ENCODE measurements at places on chromosomes 11 and 22.
A peak's percentile ranks its signal among the peaks of the same experiment; 100 is the strongest.

GRCh38 chr11:75903276-75903675 is 88.3 kb downstream of the UVRAG start:
- DNase-seq = no peak

DNA sequence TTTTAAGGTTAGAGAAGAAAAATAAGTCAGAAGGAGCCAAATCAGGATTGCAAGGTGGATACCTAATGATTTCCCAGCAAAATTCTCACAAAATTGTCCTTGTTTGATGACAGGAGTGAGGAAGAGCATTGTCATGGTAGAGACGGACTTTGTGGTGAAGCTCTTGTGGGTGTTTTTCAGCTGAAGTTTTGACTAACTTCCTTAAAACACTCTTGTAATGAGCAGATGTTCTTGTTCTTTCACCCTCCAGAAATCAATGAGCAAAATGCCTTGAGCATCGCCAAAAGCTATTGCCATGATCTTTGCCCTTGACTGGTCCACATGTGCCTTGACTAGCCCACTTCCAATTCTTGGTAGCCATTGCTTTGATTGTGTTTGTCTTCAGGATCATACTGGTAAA is 20.0 kb downstream of the CALCB start:
- DNase-seq = no peak

DNA sequence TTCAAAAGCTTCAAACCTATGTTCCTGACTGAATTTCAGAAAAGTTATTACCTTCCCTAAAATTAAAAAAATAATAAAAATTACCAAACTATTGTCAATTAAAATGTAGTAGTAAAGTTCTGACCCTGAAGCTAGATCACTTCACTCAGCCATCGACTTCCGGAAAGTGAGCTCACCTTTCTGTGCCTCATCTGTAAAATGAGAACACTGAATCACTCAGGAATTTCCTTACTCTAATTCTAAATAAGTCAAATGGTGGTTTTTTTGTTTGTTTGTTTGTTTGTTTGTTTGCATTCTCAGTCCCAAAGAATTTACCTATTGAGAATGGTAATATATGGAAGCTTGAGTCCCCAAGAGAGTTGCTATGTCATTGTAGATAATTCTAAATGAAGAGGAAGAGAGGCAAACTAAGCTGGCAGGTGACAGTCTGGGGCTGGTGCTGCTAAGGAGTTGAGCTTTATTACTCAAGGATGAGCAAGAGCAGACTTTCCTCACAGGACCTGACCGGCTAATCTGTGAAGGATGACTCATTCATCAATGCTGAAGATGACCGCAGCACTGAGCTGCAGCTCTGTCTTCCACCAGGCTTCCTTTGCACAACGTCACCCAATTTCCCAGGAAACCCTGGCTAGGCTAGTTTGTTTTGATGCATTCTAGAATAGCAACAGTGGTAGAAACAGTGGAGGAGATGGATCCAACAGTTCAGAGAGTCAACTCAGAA is 248.8 kb downstream of the RAB38 start:
- no peak for DNase-seq

- DNase-seq = no peak
Measured at GRCh38 chr11:17572359-17572690, 25.3 kb downstream of the OTOG start.

GRCh38 chr11:123203471-123203870 is 8.4 kb upstream of the CLMP start:
- DNase-seq = no peak

GRCh38 chr22:30810105-30810504 is 115.4 kb downstream of the OSBP2 start:
- no peak for DNase-seq

GRCh38 chr22:26409719-26410335 is 19.2 kb upstream of the ASPHD2 start:
- no peak for DNase-seq

DNA sequence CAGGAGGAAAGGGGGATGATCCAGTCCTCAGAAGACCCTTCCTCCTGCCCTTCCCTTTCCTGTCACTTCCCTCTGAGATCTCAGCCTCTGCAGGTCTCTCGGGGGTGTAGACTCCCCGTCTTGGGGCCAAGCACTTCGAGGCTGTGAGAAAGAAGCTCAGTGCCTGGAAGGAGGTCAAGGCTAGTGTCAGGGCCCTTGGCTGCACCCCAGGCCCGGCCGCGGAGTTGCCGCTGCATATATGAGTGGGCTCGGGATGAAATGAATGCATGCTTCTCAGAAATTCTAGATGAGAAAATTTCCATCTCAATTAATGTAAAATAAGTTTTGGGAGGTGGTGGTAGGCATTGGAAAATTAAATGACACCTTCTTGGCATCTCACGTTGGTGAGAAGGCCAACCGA is 1313.7 kb downstream of the BRD1 start:
- no peak for DNase-seq

DNA sequence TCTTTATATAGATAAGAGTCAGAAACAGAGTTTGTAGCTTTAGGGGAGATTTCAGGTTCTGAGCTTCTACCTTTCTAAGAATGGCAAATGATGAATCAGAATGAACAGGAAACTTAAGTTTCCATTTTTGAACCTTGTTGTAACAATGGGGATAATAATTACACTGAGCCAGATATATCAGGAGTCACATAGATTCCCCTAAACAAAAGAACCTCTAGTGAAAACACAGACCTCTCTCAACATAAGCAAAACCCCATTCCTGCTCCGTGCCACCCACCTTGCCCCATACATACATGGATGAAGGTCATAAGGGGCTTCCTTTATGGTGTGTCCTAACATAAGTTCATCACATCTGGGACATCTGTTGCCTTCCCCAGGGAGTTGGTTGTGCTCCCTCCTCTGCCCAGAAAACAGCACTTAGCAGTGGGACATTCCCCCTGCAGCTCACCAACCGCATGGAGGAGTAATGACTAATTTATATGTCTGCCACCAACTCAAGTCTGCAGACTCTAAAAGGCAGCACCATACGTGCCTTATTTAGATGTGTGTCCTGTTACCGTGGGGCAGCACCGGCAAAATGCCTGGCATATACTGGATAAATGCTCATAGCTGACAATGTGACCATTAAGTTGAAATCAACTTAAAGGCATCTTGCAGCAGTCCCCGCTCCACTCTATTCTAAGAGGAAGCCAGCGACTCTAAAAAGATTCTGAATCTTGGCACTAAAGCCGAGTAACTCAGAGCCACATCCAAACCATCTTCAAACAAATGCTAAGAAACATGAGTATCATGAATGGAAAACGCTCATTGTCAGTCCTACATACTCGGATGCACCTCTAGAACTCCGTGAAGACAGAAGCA is 8.0 kb downstream of the JAML start:
- no peak for DNase-seq

DNA sequence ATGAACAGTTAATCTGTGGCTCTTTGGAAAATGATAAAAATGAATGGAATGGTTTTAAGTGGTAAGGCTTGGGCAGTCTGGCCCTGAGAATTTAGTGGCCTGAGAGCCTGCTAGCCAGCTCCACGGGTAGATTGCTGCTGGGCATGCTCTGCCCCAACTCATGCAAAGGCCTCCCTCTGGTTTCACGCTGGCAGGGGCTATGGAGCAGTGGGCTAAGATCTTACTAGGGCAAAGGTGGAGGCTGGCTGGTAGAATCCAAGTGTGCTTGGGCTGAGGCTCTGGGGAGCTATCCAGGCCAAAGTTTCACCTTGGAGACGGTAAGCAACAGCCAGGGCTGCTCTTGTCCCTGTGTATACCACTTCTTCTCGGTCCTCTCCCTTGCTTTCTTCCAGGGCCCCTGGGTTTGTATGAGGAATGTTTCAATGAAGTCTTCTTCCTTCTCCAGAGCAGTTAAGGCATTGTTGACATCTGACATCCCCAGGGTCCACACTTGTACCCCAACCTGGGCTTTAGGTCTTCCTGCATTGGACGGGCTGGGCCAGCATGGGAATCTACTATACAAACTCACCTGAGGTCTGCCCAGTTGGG is 27.4 kb downstream of the UBE2L3 start:
- DNase-seq = no peak

GRCh38 chr11:123904932-123905331 is 3.0 kb downstream of the OR8D4 start:
- no peak for DNase-seq

DNA sequence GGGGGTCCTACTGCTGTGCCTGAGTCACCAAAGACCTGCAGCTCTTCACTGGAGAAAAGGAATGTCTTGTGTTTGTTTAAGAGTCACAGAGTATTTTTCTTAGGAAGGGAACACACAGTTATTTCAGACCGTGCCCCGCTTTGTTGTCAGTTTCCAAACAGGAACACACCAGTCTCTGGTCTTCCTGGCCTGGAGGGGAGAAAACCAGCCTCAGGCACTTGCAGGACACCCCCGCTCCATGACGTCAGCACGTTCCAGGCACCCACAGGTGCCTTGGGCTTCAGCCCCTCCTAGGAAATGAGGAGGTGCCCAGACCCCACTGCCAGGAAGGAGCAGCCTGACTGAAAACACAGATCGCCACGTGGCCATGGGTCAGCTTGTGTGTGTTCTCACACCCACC is 5.4 kb downstream of the DEAF1 start:
- no peak for DNase-seq

DNA sequence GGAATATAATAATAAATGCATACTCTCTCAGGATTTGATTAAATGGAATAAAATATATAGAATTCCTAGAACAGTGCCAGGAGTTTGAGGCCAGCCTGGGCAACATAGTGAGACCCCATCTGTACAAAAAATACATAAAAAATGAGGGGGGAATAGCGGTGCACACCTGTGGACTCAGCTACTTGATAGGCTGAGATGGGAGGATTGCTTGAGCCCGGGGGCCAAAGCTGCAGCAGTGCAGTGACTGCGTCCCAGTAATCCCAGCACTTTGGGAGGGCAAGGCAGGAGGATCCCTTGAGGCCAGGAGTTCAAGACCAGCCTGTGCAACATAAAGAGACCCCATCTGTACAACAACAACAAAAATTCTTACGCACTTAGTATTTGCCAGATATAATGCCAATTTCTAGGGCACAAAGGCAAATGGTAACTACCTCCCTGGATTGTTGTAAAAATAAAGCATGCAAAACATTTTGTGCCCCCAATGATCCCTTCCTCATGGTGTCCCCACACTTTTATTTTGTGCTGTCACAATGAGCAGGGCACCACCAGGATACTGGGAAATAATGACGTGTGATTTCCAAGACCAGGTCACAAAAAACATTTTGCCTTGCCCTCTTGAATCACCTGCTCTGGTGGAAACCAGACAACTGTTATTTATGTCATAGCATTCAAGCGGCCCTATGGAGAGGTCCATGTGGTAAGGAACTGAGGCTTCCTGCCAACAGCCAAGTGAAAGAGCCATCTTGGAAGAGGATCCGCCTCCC is 18.3 kb upstream of the ZNF280A start:
- DNase-seq = no peak

GRCh38 chr11:119878990-119879389 is 150.0 kb upstream of the NECTIN1 start:
- DNase-seq = no peak

GRCh38 chr22:19060356-19061009 is 61.7 kb downstream of the DGCR2 start:
- DNase-seq = no peak

- no peak for DNase-seq
Measured at GRCh38 chr11:110089617-110090282, 3.4 kb upstream of the ZC3H12C start.

GRCh38 chr22:36052505-36052941 is 23.9 kb upstream of the RBFOX2 start:
- DNase-seq = no peak

DNA sequence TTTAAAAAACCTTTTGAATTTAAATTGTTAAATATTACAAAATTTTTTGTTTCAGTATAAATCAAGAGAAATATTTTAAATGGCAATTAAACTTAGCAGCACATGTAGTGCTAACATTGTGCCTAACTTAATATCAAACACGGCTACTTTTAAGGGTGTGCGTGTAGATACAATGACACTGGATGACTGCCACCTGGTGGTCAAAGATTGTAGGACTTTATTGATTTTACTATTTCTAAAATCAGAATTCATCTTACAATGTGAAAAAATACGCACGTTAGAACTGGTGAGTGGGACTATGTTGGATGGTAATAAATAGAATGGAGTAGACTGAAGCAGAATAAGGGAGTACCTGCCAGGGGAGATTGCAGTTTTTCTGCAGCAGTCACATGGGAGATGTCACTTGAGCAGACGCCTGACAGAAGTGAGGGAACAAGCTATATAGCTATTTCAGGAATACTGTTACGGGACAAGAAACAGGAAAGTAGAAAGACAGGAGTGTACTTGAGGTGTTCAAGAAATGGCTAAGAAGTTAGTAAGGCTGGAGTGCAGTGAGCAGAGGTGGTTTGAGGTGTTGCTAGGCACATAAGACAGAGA is 52.9 kb downstream of the UVRAG start:
- no peak for DNase-seq

- DNase-seq = peak; percentile 1
Measured at GRCh38 chr22:40817737-40818136, 1.4 kb downstream of the SLC25A17 start.

DNA sequence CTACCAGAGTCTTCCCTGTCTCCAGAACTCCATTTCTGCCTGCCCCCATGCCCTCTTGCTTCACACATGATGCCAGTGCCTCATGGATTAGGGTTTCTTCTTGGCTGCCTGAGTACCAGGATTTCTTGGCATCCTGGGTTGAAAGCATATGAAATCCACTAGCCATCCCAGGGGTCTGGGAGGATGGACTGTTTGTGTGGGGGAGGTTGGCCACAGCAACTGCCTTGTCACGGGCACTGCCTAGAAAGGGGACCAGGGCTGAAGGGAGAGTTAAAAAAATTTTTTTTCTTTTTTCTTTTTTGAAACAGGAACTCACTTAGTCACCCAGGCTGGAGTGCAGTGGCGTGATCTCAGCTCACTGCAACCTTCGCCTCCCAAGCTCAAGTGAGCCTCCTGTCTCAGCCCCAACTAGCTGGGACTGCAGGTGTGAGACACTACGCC is 4.2 kb downstream of the USP35 start:
- no peak for DNase-seq

DNA sequence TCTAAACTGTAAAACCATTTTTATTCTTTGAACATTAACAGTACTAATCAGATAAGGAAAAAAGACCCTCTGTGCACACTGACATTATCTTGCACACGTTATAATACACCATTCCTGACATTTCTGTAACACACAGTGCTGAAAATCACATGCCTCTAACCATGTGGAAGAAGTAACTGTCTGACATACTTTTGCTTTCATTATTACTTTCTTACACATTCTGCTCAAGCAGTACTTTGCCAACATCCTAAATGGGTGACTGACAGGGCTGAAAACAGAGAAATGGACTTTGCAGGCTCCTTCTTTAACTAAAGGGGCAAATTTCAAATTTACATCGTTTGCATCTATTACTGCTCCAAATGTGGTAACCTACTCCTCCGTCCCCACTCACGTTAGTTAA is 22.8 kb upstream of the TP53AIP1 start:
- no peak for DNase-seq
